Hypothalamus (tissue), 51 donors: ENCODE measurements at places on chromosomes 11 and 22.

GRCh38 chr11:133269267-133269666 lies 263.0 kb downstream of the OPCML start:
- DNase-seq, result no peak

DNA sequence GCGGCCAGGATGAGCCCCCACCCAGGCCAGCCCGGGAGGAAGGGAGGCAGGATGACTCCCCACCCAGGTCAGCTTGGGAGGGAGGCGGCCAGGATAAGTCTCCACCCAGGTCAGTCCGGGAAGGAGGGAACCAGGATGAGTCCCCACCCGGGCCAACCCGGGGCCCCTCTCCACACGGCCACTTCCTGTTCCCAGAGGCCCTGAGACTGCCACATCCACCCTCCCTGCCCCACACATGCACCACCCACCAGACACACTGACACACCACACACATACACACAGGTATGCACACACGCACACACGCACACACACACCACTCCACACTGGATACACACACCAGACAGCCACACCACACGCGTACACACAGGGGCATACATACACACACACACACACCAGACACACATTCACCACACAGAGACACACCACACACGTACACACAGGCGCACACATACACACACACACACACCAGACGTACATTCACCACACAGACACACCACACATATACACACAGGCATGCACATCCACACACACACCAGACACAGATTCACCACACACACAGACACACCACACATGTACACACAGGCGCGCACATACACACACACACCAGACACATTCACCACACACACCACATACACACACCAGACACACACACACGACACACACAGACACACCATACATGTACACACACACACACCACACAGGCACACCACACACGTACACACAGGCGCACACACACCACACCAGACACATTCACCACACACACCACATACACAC lies 84.9 kb upstream of the PRR5 start:
- no peak for DNase-seq

- DNase-seq, result no peak
Observed at GRCh38 chr22:27729246-27729645, 72.3 kb downstream of the MN1 start.

DNA sequence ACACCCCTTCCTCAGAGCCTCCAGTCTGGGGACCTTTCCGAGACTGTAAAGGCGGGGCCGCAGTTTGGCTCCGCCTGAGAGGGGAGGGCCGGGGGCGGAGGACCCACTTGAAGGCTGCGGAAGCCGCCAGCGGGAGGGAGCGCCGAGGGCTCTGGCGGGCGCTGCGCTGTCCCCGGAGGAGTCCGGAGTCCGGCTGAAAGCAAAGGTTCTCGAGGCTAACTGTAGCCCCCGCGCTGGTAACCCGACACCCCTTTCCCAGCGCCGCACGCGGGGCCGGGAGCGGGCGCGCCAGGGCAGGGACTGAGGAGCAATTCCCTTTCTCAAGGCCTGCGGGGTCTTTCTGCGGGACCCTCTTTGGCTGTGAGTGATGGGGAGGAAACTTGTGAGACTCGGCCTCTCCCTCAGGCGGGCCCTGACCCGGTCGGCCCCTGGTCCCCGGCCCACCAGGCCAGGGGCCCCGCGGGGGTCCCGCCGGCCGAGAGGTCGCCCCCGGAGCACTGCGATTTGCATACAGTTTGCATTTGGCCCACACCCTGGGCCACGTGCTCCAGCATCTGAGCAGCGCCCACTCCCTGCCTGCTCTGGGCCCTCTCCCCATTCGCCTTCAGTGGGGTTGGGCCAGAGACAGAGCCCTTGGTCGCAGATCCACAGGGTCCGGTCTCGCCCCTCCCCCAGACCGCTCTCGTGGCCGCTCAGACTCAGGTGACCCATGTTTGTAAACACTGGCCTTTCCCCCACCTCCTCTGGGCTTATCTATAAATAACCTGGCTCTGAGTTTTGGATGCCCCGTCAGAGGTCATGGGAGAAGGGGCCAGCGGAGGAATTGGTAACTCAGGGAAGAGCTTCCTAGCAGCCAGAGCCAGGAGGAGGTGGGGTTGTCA lies 519 bp upstream of the ART5 start:
- DNase-seq, result no peak

GRCh38 chr22:44979154-44979553 lies 30.7 kb downstream of the PHF21B start:
- no peak for DNase-seq

- no peak for DNase-seq
Observed at GRCh38 chr22:35517769-35518530, 22.7 kb upstream of the RASD2 start.

- DNase-seq, result no peak
Observed at GRCh38 chr22:31840585-31840984, 86.8 kb downstream of the DEPDC5 start.

- no peak for DNase-seq
Observed at GRCh38 chr11:110077831-110078325, 15.3 kb upstream of the ZC3H12C start.

DNA sequence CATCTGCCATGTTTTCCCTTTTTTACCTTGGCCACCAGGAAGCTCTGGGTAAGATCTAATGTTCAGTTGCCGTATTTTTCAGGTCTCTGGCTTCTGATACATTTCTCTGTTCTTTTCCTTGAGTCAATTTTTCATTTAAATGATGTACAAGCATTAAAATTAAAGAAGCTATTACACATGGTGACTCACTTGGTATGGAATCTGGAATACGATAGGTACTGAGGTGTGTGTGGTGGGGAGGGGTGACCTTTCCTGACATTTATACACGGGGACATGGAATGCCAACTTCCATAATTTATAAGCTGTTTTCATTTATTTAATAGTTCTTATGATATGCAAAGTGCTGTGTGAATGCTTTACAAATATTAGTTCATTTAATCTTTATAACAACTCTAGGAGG lies 47.8 kb upstream of the ALX4 start:
- no peak for DNase-seq

- DNase-seq, result no peak
Observed at GRCh38 chr11:30984827-30985226, 384.7 kb downstream of the DCDC1 start.

DNA sequence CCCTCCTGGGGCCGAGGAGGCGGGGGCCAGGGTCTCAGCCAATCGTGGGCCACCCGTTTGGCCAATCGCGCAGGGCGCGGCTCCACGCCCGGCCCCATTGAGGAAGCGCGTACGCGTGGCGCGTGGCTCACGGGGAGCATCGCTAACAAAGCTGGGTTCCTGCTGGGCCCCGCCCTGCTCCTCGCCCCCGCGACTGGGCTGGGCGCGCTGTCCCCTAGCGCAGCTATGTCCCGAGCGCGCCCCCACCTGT lies 614 bp upstream of the ASCL2 start:
- DNase-seq, result no peak

DNA sequence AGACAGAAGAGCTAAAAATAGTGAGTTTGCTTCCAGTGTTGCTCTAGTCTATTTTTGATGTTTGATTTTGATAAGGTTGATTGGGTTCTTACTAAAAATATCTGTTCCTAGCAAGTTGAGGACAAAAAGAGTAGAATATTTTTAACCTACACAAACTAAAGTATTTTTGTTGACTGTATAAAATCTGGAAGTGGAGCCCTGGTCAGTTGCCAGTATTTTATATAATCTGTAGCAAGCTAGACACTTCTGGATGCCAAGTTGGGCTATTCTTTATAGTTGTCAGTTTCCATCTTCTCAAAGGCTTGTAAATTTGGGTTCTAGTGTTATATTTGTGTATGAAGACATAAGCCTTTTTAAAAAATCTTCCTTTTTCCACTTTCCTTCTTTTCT lies 56.7 kb downstream of the HSD17B12 start:
- no peak for DNase-seq
